ENCODE measurements at places on chromosomes 11 and 22. TPM values are rescaled to one million over a fixed set of nuclear protein-coding genes. Genes with fewer than 3 reads are reported as not detected.

Gene CACNA1I
- polyA plus RNA-seq: 0.05 TPM

DNA sequence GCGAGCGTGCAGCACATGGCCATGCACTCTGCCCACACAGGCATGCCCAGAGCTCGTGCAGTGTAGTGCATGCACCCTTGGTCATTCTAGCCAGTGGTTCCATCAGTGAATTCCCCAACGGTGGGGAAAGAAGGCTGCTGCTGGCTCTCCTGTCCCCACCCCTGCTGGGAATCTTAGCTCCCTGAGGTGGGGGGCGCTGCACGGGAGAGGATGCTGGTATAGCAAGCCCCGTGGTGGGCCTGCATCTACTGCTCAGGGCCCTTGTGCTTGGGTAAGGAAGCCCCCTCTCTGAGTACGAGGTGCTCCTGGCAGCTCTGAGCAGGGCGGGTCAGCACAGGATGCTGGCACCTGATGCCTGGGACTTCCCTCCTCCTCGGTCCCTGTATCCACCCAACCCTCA lies 18.5 kb upstream of the BAIAP2L2 start:
- no peak for DNase-seq

DNA sequence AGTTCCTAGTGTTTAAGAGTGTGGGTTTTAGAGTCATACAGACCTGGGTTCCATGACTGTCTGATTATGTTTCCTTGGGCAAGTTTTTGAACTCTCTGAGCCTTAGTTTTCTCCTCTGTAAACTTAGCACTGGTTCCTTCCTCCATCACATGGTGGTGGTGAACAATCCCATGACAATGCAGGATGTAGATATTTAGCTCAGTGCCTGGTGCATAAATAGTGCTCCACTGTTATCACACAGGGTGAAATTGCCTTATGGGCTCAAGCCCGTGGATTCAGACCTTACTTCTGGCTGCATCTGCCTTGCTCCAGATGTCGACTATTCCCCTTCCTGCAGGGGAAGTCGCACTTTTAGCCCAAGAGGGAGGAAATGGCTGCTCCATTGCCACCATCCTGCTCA lies 62.7 kb downstream of the LDLRAD3 start:
- no peak for DNase-seq

Gene FOXR1
- polyA plus RNA-seq: not detected

DNA sequence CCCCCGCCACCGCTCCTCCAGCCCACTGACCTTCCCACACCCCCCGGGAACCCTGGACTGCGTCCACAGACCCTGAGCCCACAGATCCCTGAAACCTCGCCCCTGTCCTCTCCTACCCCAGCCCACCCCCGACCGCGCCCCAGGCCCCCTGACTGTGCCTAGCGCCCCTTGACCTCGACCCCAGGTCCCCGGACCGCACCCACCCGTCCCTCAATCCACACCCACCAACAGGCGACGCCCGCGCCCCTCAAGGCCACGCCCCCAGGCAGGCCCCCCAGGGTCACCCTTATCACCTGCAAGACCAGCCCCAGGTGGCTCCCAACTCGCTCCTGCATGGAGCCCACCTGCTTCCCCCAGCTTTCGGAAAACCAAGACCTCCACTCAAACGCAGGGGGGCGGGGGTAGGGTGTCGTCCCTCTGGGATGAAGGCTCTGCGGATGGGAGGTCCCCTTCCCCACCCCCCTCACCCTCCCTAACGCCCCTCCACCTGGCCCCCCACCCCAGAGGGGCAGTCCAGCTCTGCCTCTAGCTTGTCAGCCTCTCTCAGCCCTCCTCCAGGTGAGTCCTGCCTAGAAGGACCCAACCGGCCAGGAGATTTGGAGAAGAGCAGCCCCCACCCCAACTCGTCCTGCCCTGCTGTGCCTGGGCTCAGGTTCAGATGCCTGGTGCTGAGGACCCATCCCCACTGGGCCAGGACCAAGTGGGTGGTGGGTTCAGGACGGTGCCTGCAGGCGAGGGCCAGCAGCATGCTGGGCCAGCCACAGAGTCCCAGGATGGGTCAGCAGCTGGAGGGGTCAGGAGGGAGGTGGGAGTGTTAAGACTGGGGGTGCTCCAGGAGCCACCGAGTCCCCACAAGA lies 3.1 kb upstream of the IL17REL start:
- no peak for DNase-seq

Gene PNPLA5
- polyA plus RNA-seq: not detected

Gene TMPRSS6
- 0.18 TPM for polyA plus RNA-seq

DNA sequence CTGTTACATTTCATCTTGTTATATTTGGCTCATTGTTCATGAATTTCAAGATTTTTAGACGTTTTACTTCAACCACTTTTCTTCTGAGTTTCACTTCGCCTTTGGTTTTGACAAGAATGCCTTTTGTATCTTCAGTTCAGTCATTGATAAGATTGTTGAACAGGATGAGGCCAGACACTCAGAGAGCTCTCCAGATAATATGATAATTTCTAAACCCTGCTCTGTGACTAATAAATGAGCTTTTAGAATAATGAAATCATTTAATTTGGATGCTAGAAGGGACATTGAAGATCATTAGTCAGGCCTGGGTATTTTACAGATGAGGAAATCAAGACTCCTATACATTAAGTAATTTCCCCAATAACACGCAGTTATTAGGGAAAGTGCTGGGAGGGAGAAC lies 37.2 kb upstream of the GRAMD1B start:
- DNase-seq: no peak

Gene COA4
- polyA plus RNA-seq: 69.6 TPM

DNA sequence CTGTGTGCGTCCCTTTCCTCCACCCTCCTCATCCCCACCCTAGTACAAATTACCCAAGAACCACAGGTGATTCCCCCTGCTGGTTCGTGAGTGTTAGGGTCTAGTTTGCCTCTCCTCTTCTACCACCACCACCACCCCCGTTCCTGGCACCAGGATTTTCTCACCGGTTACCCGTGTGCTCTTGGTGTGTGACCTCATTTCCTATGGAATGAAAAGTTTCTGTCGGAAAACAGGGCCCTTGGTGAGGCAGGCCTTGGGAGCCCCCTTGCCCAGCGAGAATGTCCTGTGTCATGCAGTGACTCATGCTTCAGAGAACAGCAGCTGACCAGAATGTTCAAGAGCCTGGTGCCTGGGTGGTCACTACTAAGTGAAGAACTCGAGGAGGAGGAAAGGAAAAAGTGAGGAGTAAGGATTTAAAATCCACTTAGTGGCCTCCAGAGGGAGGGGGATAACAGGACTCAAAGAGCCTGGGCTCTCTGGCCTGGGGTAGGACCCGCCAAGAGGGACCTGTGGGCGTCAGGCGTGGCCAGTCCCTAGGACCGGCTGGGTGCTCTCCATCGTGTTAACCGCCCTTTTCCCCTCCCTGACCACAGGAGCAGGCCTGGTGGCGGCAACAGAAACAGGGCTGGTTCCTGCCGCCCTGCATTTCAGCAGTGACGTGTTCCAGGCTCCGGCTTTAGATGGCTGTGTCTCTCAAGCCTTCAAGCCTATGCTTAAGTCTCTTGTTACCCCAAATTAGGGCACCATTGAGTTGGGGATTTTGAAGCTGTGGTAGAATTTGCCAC lies 30.2 kb downstream of the C22orf31 start:
- DNase-seq: peak; percentile 85

DNA sequence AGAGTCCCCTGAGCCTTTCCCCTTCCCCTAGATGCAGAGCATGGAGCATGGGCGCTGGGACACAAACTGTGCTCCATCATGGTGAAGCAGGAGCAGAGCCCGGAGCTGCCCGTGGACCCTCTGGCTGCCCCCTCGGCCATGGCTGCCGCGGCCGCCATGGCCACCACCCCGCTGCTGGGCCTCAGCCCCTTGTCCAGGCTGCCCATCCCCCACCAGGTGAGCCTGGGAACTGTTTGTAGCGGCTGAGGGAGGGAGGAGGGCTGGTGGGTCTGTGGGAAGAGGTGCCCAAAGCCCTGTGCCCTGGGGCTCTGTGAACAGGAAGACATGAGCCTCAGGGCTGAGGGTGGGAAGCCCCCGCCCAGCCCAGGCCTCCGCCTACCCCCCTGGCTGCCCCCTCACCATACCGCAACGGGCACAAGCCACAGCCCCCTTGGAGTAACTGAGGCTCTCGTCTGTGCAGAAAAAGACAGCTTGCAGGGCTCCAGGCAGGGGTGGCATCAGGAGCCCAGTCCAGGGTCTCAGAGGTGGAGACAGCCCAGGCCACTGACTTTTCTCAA lies 30.4 kb downstream of the CREB3L1 start:
- no peak for DNase-seq

GRCh38 chr11:123460012-123460700 lies 30.1 kb downstream of the GRAMD1B start:
- DNase-seq: no peak

GRCh38 chr11:115626414-115626813 lies 122.2 kb upstream of the CADM1 start:
- DNase-seq: no peak

DNA sequence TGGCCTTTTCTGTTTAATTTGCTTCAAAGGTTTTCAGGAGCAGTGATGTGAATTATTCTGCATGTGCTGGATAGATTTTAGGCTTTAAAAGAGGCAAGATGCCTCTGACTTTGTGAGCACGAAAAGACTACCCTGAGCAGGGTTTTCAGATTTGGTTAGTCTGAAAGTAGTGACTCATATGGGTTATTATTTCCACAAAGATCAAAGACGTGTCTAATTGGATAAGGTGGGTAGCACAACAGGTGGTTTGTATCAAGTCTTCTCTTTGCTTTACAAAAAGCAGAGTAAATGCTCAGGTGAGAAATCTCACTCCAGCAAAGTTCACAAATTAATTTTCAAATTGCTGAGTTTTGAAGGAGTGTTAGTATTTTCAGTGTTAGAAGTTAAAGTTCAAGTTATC lies 37.6 kb upstream of the DBX1 start:
- no peak for DNase-seq

Gene HPX
- 2.7 TPM for polyA plus RNA-seq

- DNase-seq: no peak
Measured at GRCh38 chr11:111499483-111499882, 12.7 kb downstream of the BTG4 start.

Gene OR4A16
- not detected for polyA plus RNA-seq

GRCh38 chr11:133180201-133180600 lies 352.1 kb downstream of the OPCML start:
- no peak for DNase-seq

DNA sequence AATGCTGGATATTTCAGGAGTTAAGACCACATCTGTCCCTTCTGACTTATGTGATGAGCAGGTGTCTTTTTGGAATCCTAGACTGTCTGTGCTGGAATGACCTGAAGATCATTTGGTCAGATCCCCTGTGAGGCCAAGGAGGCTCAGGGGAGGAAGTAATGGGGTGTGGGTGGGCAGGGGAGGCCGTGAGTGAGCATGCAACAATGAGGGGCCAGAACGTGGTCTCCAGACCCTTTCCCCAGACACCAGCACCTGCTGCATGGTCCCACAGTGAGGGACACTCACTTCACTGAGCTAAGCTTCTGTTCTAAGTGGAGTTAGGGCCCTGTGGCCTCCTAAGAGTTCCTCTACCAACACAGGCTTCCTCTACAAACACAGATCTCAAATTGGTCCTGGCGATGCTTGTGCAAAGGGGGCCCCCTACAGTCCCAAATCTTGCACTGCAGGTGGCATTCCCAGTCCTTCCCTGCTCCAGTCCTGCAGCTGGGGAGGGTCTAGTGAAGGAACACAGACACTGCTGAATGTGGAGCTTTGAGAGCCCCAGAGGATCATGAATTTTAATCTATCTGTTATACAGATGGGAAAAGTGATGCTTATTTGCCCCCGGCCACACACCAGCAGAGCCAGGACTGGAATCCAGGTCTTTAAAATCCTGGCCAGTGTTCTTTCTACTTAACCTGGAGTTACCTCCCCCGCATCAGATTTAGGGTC lies 7.4 kb downstream of the USP2 start:
- DNase-seq: peak; percentile 84

Gene PIK3IP1
- 3.2 TPM for polyA plus RNA-seq
